Right ventricle myocardium inferior (tissue), 1 donor: ENCODE measurements at places on chromosomes 12 and 14. TPM values are rescaled to one million over a fixed set of nuclear protein-coding genes. Genes with fewer than 3 reads are reported as not detected.

DNA sequence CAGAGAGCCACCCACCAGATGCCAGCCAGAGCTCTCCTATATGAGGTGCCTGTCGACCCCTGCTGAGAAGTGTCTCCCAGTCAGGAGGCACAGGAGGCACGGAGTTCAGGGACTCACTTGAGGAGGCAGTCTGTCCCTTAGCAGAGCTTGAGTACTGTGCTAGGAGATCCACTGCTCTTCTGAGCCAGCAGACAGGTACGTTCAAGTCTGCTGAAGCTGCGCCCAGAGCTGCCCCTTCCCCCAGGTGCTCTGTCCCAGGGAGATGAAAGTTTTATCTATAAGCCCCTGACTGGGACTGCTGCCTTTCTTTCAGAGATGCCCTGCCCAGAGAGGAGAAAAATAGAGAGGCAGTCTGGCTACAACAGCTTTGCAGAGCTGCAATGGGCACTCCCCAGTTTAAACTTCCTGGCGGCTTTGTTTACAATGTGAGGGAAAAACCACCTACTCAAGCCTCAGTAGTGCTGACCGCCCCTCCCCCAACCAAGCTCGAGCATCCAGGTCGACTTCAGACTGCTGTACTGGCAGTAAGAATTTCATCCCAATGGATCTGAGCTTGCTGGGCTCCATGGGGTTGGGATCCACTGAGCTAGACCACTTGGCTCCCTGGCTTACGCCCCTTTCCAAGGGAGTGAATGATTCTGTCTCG is 146.7 kb upstream of the USP15 start:
- no peak for DNase-seq

DNA sequence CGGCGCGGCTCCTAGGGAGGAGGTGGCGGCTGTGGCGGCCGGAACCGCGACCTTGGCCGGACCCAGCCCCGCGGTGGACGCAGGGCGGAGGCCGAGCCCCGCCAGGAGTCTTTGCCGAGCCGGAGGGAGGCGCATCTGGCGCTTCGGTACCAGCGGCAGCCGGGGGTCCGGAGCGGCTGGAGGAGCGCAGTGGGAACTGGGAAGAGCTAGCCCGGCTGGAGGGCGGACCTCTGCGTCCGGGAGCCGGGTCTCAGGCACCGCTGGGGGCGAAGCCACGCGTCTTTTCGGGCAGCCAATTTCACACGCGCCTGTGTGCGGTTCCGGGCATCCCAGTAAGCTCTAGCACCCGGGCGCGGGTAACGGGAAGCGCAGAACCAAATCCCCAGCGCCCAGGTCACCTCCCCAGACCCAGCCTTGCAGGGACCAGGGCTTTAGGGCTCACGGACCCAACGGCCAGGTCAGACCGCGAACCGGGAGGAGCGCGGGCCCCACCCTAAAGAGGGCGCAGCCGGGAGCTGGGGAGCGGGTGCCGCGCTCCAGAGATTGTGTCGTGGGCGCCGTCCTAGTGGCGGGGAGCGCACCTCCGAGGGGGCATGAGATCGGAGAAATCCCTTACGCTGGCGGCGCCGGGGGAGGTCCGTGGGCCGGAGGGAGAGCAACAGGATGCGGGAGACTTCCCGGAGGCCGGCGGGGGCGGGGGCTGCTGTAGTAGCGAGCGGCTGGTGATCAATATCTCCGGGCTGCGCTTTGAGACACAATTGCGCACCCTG is 89.4 kb downstream of the GALNT8 start:
- DNase-seq: no peak

MSI1 gene
- 6.4 TPM for total RNA-seq

- DNase-seq: no peak
Measured at GRCh38 chr12:62618319-62618718, 151.7 kb downstream of the MON2 start.

DNA sequence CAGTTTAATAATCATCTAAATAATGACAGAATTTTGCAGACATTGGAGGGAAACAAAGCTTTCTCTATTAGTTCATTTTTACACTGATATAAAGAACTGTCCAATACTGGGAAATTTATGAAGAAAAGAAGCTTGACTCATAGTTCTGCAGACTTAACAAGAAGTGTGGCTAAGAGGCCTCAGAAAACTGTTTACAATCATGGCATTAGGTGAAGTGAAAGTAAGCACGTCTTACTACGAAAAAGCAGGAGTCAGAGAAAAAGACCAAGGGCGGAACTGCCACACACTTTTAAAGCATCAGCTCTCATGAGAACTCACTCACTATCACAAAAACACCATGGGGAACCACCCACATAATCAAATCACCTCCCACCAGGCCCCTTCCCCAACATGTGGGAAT is 804.4 kb downstream of the FLRT2 start:
- DNase-seq: no peak

NANOG gene
- not detected for total RNA-seq

- no peak for DNase-seq
Measured at GRCh38 chr14:98724734-98725133, 547.3 kb downstream of the BCL11B start.

DNA sequence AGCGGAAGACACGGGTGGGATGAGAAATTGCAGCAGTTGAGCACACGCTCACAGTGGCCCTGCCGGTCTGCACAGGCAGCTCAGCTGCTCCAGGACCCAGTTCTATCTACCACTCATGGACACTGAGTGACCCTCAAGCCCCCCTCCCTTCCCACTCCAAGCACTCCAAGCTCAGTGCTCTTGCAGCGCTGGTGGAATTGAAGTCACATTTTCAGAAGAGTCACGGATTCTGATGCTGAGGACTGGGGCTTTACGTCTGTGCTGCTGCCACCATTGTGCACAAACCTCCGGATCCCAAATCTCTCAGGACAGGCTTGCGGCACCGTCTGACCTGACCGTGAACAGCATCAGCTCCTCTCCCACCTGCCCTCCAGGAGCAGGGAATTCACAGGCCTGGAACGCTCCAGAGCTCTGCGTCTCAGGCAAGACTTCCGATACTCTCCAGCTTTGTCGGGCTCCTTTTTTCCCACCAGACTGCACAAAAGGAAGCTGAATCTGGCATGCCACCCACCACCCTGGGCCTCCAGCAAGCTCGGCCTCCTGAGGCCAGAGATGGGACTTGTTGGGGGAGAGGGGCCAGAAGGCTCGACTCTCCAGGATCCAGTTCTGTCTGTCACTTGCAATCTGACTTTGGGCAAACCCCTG is 213.1 kb upstream of the RTL1 start:
- DNase-seq: no peak

- DNase-seq: no peak
Measured at GRCh38 chr12:38138225-38139221, 178.1 kb upstream of the ALG10B start.

- no peak for DNase-seq
Measured at GRCh38 chr14:99040052-99040451, 231.9 kb downstream of the BCL11B start.

- DNase-seq: peak; percentile 66
Measured at GRCh38 chr14:99755068-99755405, 38.2 kb upstream of the EML1 start.

CIROP gene
- total RNA-seq: not detected

SLC10A1 gene
- not detected for total RNA-seq

- no peak for DNase-seq
Measured at GRCh38 chr12:107091381-107091780, 2.0 kb downstream of the CRY1 start.

DNA sequence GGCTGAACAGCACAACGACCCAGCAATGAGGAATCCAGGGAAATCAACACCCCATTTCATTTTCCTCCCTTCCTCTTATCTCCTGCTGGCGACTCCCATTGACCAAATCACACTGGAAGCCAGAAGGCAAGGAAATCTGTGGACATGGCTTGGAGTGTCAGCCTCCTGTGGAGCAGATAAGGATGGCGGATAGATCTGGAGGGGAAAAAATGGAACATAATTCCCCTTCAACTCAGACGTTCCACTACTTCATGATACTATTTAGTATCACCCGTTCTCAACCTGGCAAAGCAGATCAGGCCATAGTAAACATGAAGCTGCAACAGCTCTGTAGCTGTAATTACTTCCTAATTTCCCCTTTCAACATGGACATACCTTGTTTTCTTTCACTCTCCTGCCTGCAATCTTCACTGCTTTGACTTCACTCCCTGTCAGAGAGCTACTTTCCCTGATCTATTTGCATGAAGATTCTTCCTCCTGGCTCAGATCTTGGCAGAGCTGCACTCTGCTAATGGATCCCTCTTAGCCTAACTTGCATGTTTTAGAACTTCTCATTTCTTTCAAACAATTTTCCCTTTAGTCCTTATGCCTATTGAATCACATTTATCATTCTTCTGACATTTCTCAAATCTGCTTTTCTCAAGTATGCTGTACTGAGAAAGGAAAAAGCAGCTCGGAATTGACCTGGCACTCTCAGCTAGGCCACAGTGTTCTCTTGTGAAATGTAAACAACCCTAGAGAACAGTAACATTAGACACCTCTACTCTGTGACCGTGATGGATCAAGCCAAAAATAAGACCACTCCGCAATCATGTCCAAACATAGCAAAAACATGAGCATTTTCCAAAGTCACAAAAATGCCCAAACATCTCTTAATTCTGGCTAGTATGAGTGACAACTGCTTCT is 135.1 kb downstream of the ETNK1 start:
- DNase-seq: no peak

DNA sequence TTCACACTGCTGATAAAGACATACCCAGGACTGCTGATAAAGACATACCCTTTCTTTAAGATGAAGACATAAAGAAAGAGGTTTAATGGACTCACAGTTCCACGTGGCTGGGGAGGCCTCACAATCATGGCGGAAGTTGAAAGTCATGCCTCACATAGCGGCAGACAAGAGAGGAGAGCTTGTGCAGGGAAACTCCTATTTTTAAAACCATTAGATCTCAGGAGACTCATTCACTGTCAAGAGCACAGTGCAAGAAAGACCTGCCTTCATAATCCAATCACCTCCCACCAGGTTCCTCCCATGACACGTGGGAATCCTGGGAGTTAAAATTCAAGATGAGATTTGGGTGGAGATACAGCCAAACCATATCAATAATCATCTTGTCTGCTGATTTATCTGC is 278.1 kb downstream of the SLC6A15 start:
- DNase-seq: no peak

SLC35E3 gene
- total RNA-seq: 4.2 TPM

PHETA1 gene
- total RNA-seq: 37.4 TPM

DNA sequence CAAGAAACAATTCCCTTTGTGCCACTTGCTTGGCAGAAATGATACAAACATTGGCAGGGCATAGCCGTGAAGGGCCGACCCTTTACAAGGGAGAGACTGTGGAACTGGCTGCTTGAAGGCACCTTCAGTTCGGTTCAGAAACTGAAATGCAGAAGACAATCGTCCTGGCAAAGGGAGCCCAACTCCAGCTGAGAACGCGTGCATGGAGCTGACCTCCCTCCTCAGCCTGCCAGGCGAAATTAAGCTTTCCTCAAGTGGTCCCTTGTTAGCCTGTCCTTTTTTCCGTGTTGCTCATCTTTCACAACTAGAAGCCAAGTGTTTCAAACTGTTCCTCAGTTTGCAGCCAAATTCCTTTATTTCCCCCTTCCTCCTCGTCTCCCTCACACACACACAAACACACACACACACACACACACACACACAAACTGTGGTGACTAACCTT is 8.1 kb downstream of the LGR5 start:
- no peak for DNase-seq

- DNase-seq: peak; percentile 80
Measured at GRCh38 chr12:26853303-26854030, 20.5 kb upstream of the ITPR2 start.

GRCh38 chr12:22856178-22856577 is 231.2 kb downstream of the ETNK1 start:
- no peak for DNase-seq

DIO3 gene
- total RNA-seq: 0.24 TPM

- no peak for DNase-seq
Measured at GRCh38 chr12:88658009-88658408, 77.7 kb upstream of the KITLG start.

DNA sequence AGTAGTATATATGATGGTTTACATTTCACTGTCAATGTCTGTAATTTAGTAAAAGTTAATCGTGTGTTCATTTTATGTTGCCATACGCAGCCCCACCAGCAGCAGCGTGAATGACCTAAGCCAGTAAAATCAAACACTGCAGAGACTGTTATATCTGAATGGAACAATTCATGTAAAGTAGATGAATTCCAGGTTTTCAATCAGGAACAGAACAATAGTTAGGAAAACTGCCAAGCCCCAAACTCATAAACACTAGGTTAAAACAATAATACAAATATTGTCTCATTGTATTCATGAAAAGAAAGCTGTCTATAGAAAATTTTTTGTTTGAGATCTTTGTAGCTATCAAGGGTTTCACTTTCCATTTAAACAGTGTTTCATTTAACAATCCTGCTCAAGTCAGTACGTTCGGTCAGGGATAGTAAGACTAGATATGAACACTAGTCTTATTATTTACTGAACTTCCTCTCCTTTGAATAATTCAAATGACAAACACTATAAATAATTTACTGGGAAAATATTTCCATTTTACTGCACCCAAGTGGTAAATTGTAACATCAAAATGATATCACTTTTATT is 256.8 kb upstream of the FLRT2 start:
- no peak for DNase-seq

- no peak for DNase-seq
Measured at GRCh38 chr14:53328841-53329240, 175.7 kb upstream of the DDHD1 start.

- no peak for DNase-seq
Measured at GRCh38 chr12:46535907-46536306, 163.3 kb upstream of the SLC38A2 start.

DNA sequence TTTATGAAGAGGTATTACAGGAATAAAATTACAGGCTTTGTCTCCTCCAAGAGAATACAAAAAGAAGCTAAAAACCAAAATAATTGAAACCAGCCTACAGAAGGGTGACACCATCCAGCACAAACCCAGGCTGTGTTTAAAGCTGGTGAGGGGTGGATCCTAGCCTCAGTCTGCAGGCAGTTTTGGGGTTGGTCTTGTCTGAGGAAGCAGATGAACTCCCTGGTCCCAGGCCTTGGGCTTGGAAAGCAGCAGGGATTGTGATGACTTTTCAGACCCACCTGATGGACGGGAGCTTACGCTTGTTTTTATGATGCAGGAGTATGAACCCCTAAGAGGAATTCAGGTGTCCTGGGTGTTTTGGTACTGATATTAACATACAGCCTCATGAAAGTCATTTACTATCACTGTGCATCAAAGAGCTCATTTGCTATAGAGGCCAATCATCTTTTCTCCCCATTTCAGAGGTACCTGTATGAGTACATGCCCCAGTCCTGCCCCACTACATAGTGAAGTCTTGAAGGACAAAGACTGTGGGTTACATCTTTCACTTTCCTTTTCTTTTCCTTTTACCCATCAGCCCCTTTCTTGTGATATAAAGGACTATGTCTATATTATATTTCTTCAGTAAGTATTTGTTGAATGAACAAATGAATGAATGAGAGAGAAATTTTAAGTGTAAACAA is 18.1 kb downstream of the PRICKLE1 start:
- DNase-seq: no peak

- no peak for DNase-seq
Measured at GRCh38 chr12:3600039-3600720, 109.2 kb downstream of the PRMT8 start.

- peak; percentile 74 for DNase-seq
Measured at GRCh38 chr14:54567639-54568561, 972 bp downstream of the SAMD4A start.

- no peak for DNase-seq
Measured at GRCh38 chr12:6228535-6229223, 28.5 kb downstream of the CD9 start.

- DNase-seq: no peak
Measured at GRCh38 chr12:3077572-3078081, 448 bp downstream of the TSPAN9 start.

GUCY2C gene
- total RNA-seq: not detected

GRCh38 chr12:13340149-13340548 is 143.6 kb downstream of the EMP1 start:
- no peak for DNase-seq
